ENCODE measurements at places on chromosomes 1 and 21.

DNA sequence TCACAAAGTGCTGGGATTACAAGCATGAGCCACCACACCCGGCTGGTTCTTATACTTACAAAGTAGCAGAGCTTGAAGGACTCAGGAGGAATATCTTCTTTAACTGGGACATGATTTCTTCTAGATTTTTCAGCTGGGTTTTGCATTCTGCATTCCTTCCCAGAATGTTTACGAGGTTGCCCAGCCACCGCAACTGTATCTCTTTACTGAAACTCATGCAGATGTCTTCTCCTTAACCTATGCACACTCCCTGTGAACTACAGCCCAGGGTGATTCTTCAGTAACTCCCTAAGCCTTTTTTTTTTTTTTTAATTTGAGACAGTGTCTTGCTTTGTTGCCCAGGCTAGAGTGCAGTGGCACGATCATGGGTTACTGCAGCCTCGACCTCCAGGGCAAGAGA lies 8.7 kb upstream of the DOP1B start:
- DNase-seq = no peak

DNA sequence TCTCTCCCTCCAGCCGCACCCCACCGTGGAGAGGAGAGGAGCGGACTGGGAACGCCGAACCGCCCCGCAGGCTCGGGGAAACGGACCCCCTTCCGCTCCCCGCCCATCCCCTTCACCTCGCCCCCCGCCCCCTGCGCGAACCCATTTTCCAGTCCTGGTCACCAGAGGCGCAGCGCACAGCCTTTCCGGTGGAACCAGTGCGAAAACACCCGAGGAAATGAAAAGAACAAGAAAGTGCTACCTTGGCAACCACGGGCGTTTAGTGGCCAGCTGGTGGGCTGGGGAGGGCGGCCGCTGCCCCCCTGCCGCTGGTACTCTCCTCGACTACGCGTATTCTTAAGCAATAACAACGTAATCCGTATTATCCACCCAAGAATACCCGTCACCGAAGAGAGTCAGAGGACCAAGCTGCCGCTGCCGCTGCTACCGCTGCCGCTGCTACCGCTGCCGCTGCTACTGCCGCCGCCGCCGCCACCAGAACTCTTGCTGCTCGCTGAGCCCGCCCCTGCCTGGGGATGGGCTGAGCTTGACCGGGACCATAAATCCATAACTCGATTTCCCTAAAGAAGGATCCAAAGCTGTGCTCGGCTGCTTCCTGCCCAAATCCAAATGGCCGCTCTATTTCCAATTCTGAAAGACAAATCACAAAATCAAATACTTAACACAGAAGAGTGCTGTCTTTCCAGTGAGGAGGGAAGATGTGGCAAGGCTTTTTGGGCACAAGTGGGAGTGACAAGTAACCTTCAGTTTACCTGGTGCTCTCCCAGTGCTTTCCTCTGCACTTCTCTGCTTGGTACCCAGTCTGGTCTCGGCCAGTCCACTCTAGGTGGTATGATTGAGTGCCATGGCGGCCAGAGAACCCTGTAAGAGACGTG lies 125.2 kb upstream of the DPYD start:
- DNase-seq = peak; percentile 22

DNA sequence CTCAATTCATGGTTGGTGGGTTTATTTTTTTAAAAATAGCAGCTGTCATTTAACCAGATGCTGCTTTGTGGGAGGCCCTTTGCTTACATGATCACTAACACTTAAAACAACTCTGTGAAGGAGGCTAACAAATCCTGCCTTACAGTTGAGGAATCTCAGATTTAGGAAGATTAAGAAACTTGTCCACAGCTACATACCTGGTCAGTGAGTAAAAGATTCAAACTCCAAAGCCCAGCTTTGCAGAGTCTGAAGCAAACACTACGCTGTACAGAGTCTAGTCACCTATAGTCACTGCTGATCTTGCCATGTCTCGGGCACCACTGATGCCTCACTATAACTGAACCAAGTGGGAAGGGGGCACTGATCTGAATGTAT lies 535.4 kb downstream of the SMYD3 start:
- DNase-seq = no peak

GRCh38 chr21:34545079-34545884 lies 33.3 kb upstream of the KCNE1 start:
- DNase-seq = peak; percentile 62

DNA sequence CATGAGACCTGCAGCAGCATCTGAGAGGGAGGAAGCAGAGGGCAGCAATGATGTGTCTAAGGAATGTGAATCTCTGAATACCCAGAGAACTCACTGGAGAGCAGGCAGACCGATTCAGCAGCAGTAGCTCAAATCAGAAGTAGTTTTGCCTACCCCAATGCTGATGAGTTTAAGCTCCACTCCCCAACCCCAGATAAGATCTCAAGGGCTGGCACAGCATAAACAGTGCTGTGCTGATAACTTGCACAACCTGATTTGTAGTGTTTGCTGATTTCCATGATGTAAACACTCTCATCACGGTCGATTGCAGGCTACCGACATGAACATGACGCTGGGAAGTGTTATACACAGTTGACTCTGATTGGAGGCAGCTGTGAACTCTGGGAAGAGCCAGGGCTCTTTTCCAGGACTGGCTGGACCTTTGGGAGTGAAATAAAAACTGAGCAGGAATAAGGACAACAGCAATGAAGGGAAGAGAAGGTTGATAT lies 11.2 kb upstream of the HMGCS2 start:
- peak; percentile 24 for DNase-seq

- no peak for DNase-seq
Observed at GRCh38 chr1:30942326-30942963, 33.9 kb upstream of the SDC3 start.

DNA sequence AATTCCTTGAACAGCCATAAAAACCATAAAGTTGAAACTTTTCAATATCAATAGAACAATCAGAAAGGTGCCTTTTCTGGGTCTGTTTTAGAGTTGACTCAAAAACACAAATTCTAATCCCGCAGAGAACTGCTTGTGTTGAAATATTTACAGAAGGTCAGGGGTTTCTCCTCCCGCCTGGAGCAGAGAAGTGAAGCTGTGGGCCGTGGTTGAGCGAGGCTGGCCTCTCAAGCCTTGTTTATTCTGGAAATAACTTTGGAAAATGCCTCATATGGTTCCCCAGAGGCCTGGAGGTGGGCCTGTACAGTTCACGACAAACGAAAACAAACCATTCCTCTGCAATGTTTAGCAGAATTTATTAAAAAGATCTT lies 90.8 kb upstream of the ERRFI1 start:
- DNase-seq = no peak

- DNase-seq = no peak
Observed at GRCh38 chr1:98496256-98496995, 165.1 kb upstream of the SNX7 start.

- DNase-seq = no peak
Observed at GRCh38 chr1:180250883-180251509, 20.9 kb downstream of the LHX4 start.

DNA sequence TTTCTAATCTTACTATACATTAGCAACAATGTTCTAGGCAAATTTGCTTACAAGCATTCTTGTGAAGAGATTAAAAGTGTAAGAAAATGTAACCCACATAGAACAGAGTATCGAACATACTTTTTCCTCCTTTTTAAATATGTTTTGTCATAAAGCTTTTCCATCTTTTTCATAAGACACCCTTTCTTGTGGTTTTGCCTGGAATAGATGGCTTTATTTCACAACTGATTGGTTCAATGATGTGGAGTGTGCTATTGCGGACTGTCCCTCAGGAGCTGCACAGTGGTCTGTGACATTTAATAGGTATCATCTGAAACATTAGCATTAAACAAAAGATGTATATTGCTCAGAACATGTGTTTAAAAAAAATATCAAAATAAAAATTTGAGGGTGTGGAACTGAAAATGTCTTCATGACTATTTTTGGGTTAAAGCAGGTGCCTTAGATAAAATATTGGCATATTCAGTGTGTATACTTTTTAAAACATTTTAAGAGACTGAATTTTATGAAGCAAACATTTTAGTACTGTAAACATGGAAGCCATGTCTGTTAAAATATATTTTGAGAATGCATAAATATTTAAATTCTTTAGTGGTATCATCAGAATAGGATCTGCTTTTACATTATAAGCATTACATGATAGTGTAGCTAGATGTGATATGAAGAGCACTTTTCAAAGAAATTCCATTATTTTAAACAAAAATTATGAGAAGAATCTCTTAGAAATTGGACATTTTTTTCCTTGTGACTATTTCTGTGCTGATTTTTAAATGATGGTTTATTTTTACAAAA lies 48.3 kb upstream of the C1orf146 start:
- no peak for DNase-seq

DNA sequence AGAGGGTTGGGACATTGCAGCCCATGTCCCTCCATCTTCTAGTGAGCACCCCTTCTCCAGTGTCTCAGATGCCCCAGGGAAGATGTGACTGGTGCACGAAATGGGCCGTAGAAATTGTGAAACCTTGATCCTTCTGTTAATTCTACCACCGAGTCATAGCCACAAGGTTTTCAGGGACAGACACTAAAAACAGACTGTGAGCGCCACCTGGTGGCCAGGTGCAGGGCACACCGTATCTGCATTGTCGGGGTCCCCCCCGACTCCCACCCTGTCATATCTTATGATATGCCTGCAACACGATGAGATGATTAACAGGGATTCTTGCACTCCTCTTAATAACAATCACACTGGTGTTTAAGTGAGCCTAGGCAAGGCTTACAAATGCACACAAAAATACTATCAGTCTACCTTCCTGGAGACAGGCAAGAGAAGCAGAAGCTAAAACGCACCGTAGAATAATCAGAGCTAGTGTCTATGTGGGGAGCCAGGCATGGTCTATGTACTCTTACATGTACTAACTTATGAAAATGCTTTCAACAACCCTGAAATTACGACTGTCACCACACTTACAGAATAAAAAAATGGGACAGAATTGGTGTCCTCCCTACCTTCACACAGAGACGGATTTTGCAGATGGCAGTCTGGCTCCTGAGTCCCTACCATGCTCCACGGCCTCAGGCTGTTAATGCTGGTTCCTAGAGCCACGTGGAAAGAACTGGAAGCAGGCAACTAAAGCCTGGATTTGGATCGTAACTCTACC lies 57.9 kb downstream of the FHAD1 start:
- DNase-seq = no peak

All from GM04504 (cell line).